GM23338 (cell line): ENCODE measurements at places on chromosomes 11 and 22. TPM values are rescaled to one million over a fixed set of nuclear protein-coding genes. Genes with fewer than 3 reads are reported as not detected.

The CRYBB2 gene
- 1.0 TPM in 1 of 2 replicates, not detected in the other for total RNA-seq

The IGLL1 gene
- total RNA-seq = not detected in 2 replicates

DNA sequence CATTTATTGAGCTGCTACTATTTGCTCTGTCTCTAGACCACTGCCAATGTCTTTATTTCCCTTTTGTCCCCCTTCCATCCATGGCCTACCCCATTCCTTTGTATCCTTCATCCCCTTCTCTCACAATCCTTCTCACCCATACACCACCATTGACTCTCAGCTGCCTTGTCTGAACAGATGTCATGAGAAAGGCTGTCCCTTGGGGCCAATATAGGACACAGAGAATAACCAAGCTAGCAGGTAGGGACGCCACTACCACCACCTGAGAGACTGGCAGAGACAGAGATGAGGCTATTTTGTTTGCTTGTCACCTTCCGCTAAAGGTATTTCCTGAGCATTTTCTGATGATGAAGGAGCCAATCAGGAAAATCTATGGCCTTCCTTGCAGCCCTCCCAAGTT, 138.9 kb downstream of the CD44 start:
- no peaks in the 10 kb centered on the region; the same call in 1 of the 2 replicates for H3K4me1 ChIP-seq
- no peak overlapping the region for H3K27ac ChIP-seq

The KLHL35 gene
- total RNA-seq = 0.28 and 1.1 TPM in 2 replicates

GRCh38 chr22:43658823-43659222, 153.3 kb downstream of the EFCAB6 start:
- no peak overlapping the region for H3K4me3 ChIP-seq
- no peaks in the 10 kb centered on the region for H3K36me3 ChIP-seq
- peak; percentile 67 for DNase-seq
- H3K4me1 ChIP-seq = peaks cover 16% of the 10 kb centered on the region

The KCNK7 gene
- not detected in 2 replicates for total RNA-seq

The SLC16A8 gene
- 0.66 and 1.0 TPM in 2 replicates for total RNA-seq

GRCh38 chr11:33634291-33634834, 66.3 kb downstream of the C11orf91 start:
- no peaks in the 10 kb centered on the region for H3K27me3 ChIP-seq
- no peak for DNase-seq
- H3K4me1 ChIP-seq = 0 out of 2 replicates have a peak, but pooled peaks cover 6% of the 10 kb centered on the region
- no peak overlapping the region for H3K27ac ChIP-seq

The XKR3 gene
- total RNA-seq = not detected in 2 replicates

GRCh38 chr22:42544686-42545085, 9.1 kb upstream of the SERHL2 start:
- no peak for DNase-seq
- no peaks in the 10 kb centered on the region for H3K27me3 ChIP-seq
- no peaks in the 10 kb centered on the region for H3K36me3 ChIP-seq
- H3K4me3 ChIP-seq = no peak overlapping the region
- no peak overlapping the region for H3K27ac ChIP-seq

- DNase-seq = no peak
- no peaks in the 10 kb centered on the region for H3K36me3 ChIP-seq
- no peak overlapping the region for H3K4me3 ChIP-seq
Observed at GRCh38 chr11:125976156-125976555, 30.3 kb downstream of the VSIG10L2 start.

DNA sequence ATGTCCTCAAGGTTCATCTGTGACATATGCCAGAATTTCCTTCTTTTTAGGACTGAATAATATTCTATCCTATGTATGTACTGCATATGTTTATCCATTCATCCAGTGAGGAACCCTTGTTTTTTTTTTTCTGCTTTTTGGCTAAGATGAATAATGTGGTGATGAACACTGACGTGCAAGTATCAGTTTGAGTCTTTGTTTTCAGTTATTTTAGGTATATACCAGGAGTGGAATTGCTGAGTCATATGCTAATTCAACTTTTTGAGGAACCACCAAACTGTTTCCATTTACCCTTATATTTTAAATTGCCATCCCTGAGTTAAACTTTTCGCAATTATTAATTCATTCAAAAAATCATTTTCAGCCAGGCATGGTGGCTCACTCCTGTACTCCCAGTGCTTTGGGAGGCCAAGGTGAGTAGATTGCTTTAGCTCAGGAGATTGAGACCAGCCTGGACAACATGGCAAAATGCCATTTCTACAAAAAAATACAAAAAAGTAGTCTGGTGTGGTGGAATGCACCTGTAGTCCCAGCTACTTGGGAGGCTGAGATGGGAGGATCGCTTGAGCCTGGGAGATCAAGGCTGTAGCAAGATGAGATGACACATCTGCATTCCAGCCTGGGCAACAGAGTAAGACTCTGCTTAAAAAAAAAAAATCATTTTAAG, 64.2 kb downstream of the MICAL2 start:
- H3K27me3 ChIP-seq = no peaks in the 10 kb centered on the region
- H3K27ac ChIP-seq = no peak overlapping the region
- no peaks in the 10 kb centered on the region for H3K36me3 ChIP-seq
- DNase-seq = no peak
- no peaks in the 10 kb centered on the region for H3K4me1 ChIP-seq

GRCh38 chr11:33040862-33041453, 1.6 kb downstream of the TCP11L1 start:
- H3K4me3 ChIP-seq = peak overlapping the region; percentile 82
- no peaks in the 10 kb centered on the region for H3K27me3 ChIP-seq
- H3K27ac ChIP-seq = no peak overlapping the region
- peaks cover 10% of the 10 kb centered on the region for H3K4me1 ChIP-seq

GRCh38 chr22:26702906-26703830, 45.8 kb downstream of the MIAT start:
- H3K27ac ChIP-seq = no peak overlapping the region
- no peaks in the 10 kb centered on the region for H3K4me1 ChIP-seq
- no peak overlapping the region for H3K4me3 ChIP-seq
- 0 out of 2 replicates have a peak, but pooled peaks cover 11% of the 10 kb centered on the region for H3K36me3 ChIP-seq

DNA sequence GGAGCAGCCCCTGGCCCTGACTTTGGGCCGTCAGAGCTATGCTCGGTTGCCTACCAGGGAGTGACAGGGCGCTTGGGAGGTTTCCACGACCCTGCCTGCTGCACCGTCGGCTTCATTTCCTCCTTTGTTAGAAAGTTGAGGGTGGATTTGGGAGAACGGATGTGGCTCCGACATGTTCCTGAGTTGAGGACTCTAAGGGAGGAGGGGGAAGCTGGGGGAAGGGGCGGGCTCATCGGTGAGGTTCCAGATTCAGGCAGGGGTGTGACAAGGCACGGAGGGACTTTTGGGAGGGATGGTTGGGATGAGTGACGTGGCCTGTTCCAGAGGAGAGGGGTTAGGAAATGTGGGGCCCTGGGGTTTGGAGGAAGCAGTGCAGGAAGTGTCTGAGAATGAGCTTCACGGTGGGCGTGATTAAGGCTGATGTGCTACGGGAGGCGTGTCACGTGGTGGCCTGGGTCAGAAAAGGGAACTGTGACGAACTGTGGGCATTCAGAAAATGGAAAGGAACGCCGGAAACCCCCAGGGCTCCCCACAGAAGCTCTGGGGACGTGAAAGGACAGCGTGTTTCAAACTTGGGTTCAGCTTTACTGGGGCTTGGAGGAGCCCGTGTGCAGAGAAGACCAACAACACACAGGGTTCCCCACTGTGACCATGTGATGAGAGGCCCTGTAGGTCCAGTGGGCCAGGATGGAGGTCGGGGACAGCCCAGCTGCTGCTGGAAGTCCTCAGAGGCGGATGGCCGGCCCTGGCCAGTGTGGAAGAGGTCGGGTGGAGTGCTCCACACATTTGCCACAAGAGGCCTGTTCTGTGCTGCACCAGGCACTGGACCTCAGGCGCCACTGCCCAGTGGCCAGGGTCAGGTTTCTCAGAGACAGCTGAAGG, 2.8 kb downstream of the PARVB start:
- no peak overlapping the region for H3K4me3 ChIP-seq
- DNase-seq = no peak
- H3K27me3 ChIP-seq = peaks cover 5% of the 10 kb centered on the region; the same call in 1 of the 2 replicates
- no peaks in the 10 kb centered on the region for H3K36me3 ChIP-seq

GRCh38 chr22:20783844-20784723, 10.2 kb downstream of the SERPIND1 start:
- H3K4me3 ChIP-seq = no peak overlapping the region
- H3K4me1 ChIP-seq = peaks cover 15% of the 10 kb centered on the region
- H3K27ac ChIP-seq = no peak overlapping the region
- H3K27me3 ChIP-seq = no peaks in the 10 kb centered on the region
- DNase-seq = peak; percentile 83
- no peaks in the 10 kb centered on the region for H3K36me3 ChIP-seq

GRCh38 chr22:21038405-21038804, 6.0 kb upstream of the SLC7A4 start:
- H3K27ac ChIP-seq = no peak overlapping the region
- DNase-seq = no peak

The C1QTNF5 gene
- 1.9 and 3.0 TPM in 2 replicates for total RNA-seq

DNA sequence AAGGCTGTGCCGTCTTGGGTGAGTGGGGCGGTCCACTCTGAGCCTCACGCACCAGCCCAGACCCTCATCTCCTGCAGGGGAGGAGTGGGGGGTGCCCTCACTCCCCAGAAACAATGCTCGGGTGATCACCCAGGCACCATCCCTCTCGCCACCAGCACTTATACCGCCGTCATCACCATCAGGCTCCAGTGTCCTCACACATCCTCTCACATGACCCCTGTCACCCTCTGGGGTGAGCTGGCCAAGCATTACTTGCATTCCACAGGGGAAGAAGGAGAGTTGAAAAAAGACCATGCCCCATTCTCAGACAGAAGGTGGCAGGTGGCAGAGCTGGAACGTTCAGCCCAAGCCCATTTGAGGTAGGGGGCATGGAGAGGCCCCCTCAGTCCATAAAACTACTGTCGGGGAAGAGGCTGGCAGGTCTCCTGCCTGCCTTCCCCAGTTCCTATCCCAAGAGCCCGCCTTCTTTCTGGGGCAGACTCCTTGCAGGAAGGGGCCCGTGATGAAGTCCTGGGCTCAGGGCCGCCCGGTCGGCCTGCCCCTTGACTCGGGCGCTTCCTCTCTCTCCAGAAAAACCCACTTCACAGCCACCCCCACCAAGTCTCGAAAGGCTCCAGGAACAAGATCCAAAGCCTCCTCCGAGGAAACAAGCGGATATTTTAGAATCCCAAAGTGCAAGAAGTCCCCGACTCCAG, 153.3 kb downstream of the DSCAML1 start:
- no peak for DNase-seq
- no peaks in the 10 kb centered on the region for H3K4me1 ChIP-seq
- H3K27ac ChIP-seq = no peak overlapping the region
- H3K4me3 ChIP-seq = no peak overlapping the region

DNA sequence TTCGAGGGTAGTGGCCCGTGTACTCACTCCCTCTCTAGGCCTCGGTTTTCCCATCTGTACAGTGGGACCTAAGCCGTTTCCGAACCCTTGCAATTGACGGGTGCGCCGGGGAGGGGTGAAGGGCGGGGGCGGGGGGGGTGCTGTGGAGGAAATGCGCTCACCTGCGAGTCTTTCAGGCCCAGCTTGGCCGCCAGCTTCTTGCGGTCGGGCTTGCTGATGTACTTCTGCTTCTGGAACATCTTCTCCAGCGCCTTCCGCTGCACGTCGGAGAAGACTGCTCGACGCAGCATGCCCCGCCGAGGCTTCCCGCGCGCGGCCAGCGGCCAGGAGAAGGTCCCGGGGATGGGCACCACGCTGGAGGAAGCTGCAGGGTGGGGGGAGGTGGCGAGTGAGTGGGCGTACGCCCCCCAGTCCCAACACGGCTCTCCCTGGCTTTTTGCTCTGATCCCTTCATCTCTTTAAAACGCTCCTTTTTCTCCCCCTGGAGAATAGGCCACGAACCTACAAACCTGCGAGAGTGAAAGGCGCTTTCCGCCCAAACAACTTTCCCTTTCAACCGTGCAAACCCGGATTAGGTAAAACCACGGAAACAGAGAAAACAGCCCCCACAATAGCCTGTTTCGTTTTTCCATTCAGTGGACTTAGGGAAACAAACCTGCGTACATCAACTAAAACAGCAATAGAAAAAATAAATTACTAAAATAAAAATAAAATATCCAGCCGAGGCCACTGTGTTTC, 3.2 kb downstream of the DBX1 start:
- no peaks in the 10 kb centered on the region; the same call in 1 of the 2 replicates for H3K36me3 ChIP-seq
- peaks cover 91% of the 10 kb centered on the region for H3K27me3 ChIP-seq
- peaks cover 63% of the 10 kb centered on the region for H3K4me1 ChIP-seq

GRCh38 chr22:20439556-20439927, 1.9 kb upstream of the SCARF2 start:
- H3K27ac ChIP-seq = no peak overlapping the region
- DNase-seq = no peak
- H3K4me1 ChIP-seq = peaks cover 7% of the 10 kb centered on the region; the same call in 1 of the 2 replicates

GRCh38 chr11:9701799-9702198, 37.9 kb downstream of the SWAP70 start:
- no peaks in the 10 kb centered on the region for H3K27me3 ChIP-seq
- H3K4me3 ChIP-seq = no peak overlapping the region
- H3K27ac ChIP-seq = no peak overlapping the region
- H3K4me1 ChIP-seq = peaks cover 9% of the 10 kb centered on the region
- no peak for DNase-seq
- H3K36me3 ChIP-seq = no peaks in the 10 kb centered on the region
